ENCODE measurements at places on chromosomes 6 and 20.

DNA sequence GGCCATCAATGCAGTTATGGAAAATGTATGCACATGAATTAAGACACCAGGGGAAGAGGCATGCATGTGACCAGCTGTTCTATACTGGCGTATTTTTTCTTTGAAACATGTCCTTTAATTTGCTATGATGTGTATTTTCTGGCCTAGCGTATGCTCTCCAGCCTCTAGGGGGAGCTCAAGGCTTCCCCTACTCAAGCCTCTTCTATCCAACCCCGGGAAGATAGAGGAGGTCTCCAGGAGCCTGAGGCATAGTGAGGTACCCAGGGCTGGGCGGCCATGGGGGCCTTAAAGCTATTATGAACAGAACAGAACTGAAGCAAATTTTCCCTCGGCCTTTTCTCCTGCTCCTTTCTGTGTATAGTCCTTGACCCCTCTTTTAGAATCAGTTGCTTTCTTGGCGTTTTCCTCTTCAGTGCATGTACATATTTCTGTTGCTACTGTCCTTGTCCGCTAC, 528.9 kb downstream of the MAFB start:
- no peak for DNase-seq

- no peak for DNase-seq
Observed at GRCh38 chr6:135128268-135128914, 52.7 kb upstream of the MYB start.

DNA sequence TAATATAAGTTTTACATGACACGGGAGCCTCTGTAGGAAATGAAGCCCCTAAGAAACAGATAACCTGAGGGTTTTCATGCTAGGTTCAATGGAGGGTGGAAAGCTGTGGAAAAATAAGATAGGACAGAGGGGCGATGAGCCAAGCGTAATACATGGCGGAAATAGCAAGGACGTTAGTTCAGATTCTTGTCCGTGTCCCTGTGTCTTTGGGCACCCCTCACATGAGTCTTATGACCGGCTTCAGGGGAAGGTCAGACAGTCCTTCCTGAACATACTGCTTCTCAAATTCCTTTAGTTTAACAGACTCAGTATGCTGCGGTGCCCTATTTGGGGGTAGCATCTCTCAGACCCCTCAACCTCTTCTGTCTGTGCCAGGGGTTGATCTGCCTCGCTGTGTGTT, 20.8 kb downstream of the EFCAB8 start:
- DNase-seq, result no peak

DNA sequence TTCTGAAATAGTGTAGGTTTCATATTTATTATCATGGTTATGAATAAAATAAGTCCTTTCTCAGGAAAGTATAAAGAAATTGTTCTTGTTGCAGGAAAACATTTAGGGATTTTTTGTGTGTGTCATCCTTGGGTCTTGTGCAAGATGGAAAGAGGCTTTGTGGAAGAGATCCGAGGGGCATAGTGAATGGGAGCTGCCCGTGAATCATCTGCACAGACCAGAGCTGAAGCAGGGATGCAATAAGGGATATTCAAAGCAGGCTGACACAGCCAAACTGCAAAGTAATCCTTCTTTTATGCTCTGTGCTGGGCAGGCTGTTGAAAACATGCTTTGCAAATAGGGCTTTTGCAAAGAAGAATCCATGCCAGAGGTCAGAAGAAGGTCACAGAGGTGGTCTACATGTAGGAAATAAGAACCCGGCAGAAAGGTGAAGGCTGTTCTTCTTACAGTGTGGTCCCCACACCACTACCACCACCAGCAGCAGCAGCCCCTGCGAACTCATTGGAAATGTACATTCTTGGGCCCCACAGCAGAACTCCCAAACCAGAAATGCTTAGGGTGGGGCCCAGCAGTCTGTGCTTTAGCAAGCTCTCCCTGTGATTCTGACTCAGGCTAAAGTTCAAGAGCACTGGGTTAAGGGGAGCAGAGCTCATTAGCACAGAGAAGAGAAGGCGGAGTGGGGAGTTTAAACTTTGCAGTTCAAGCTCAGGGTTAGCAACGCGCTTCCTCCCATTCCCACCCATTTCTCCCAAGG, 237.6 kb downstream of the QKI start:
- no peak for DNase-seq

GRCh38 chr6:11194356-11195218, 37.9 kb downstream of the NEDD9 start:
- DNase-seq, result no peak

- DNase-seq, result no peak
Observed at GRCh38 chr6:130107710-130108109, 89.3 kb downstream of the L3MBTL3 start.

DNA sequence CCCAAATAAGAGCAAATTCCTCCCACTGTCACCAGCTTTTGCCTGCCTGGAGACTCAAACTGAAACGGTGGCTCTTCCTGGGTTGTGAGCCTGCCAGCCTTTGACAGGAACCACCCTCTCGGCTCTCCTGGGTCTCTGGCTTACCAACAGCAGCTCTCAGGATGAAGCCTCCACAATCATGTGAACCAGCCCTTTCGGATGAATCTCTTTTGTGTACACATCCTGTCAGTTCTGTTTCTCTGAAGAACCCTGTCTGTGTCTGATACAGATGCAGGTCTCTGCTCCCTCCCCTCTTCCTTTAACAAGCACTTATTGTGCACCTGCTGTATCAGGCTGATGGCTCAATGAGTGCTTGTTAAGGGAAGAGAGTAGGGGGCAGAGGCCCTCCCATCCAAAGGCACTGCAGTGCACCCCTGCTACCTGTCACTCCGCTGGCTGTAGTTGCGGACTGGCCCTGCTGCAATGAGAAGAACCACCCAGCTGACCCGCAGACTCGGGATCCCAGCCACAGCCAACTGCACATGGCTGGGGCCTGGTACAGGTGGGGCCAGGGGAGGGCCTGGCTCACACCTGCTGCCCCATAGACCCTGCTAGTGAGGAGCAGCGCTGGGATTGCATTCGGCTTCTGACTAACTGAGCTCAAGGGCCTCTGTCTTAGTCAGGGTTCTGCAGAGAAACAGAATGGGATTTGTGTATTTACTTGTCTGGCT, 120.1 kb upstream of the PMEPA1 start:
- DNase-seq, result no peak

GRCh38 chr6:30744054-30744805, at the start of gene IER3:
IER3 (minus strand) TSS chr6:30744547; CDS start chr6:30744518, 29 bp downstream.
- DNase-seq, result no peak

- no peak for DNase-seq
Observed at GRCh38 chr6:27700337-27700736, 211.9 kb downstream of the OR2B2 start.

DNA sequence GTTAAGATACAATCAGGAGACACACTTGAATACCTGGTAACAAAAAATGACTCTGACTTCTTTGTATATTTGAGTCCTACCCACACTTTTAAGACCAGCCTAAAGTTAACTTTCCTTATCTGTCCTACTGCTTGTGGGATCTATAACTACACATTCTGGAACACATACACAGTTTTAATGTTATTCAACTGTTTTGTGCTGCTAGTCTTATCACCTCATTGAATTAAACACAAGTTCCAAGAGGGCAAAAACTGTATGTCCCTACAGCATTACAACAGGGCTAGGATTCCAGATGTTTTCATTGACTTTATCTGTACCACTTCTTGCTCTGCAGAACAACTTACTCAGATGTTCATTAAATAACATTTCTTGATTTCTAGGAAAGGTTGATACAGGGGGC, 2.8 kb downstream of the HMGN3 start:
- no peak for DNase-seq

DNA sequence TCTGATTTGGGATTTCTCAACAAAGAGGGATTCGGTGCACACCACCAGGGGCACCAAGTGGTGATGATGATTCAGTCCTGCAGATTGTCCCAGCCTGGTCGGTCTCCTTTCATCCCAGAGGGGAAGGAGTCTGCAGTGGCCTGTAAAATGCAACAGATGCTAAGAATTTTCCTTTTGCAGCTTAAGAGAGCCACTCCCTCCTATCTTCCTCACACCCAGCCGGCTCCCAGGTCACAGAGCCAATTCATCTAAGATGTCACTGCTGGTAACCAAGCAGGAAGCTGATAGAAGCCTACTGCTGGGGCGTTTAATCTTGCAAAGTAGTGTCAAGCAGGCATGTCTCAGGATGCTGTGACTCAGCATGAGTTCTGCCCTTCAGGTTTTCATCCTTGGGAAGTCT, 203.8 kb upstream of the LRFN2 start:
- DNase-seq, result no peak

DNA sequence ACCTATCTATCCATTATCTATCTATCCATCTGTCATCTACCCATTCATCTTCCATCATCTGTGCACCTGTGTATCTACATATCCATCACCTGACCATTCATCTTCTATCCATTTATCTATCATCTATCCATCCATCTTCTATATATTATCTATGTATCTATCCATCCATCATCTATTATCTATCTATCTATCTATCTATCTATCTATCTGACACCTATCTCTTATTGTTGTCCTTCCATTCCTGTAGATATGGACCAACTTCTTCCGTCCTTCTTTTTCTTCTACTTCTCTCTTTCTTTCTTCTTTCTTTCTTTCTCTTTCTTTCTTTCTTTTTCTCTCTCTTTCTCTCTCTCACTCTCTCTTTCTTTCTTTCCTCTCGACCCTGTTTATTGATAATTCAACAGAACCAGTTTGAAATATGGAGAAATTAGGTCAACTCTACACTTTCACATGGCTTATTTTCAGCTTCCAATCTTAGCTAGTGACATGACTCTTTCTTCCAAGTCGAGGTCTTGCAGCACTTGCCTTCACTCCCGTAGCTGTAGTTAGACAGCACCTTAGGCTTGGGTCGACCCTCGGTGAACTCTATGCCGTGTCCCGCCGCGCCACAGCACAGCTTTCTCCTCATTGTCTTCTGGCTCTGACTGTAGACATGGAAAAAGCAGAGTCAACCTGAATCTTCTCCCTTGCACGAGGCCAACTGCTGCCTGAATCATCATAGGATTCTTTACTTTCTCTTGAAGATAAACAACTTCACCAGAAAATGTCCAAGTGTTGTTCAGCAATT, 110.4 kb upstream of the EXOC2 start:
- DNase-seq, result no peak

DNA sequence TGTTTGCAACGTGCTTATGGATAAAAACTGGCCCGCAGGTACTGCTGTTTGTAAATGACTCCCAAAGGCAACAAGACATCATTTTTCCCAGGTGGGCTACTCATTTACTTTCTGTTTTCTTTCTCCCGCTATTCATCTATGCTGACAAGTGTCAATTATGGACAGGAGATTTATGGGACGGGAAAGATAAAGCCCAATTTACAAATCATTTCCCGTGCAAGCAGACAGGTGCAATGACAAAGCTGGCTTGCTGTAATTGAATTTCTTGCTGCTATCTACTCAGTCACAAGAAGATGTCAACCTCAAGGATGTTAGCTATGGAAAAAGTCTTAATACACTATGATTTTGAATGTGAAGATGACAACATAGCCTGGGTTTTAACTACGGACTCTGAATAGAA, 125.5 kb downstream of the EPHA7 start:
- no peak for DNase-seq

DNA sequence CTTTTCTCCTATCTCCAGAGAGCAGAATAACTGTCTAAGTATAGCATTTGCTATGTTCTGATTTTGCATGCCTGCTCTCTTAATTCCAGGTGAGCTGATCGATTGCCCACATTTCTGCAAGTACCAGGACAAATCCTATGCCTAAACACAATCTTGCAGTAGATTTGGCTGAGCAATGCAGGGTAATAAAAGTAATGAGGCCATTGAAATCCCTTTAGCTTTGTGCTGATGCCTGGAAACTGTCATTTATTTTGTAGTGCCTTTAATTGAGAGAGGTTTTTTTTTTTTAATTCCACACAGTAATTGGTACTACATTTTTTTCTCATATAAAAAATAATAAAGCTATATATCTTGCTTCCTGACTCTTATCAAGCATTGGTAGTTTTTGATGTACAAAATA, 252.3 kb downstream of the NKAIN2 start:
- no peak for DNase-seq
